ENCODE measurements at places on chromosomes 4 and X. TPM values are rescaled to one million over a fixed set of nuclear protein-coding genes. Genes with fewer than 3 reads are reported as not detected.

Gene AMTN
- total RNA-seq: not detected

Gene DCHS2
- total RNA-seq: not detected

Gene ZCCHC18
- 1.5 TPM for total RNA-seq

Gene POF1B
- not detected for total RNA-seq

Gene HTN3
- total RNA-seq: not detected

GRCh38 chrX:51569561-51569960, 49.2 kb downstream of the CENPVL3 start:
- DNase-seq: no peak

DNA sequence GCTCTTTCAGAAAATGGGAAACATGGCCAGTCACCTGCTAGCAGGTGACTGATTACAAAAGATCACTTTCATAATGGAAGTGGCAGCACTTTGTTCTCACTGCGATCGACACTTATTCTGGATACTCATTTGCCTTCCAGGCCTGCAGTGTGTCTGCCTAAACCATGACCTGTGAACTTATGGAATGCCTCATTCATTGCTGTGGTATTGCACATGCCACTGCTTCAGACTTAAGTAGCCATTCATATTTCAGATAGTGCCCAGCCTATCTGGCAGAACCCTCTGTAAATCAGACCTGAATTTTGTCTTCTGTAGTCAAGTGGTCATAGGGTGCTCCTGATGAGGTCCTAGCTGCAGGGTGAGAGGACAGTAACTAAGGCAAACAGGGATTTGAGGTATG, 23.3 kb upstream of the MGST2 start:
- DNase-seq: no peak
